ENCODE measurements at places on chromosomes 1 and 21. TPM values are rescaled to one million over a fixed set of nuclear protein-coding genes. Genes with fewer than 3 reads are reported as not detected.

- peaks cover 5% of the 10 kb centered on the region for H3K36me3 ChIP-seq
- H3K27ac ChIP-seq: peak overlapping the region; percentile 96
- peaks cover 44% of the 10 kb centered on the region for H3K4me1 ChIP-seq
- peak overlapping the region; percentile 45 for H3K4me3 ChIP-seq
- peak; percentile 97 for DNase-seq
Observed at GRCh38 chr1:115062542-115063004, 26.7 kb downstream of the TSPAN2 start.

DNA sequence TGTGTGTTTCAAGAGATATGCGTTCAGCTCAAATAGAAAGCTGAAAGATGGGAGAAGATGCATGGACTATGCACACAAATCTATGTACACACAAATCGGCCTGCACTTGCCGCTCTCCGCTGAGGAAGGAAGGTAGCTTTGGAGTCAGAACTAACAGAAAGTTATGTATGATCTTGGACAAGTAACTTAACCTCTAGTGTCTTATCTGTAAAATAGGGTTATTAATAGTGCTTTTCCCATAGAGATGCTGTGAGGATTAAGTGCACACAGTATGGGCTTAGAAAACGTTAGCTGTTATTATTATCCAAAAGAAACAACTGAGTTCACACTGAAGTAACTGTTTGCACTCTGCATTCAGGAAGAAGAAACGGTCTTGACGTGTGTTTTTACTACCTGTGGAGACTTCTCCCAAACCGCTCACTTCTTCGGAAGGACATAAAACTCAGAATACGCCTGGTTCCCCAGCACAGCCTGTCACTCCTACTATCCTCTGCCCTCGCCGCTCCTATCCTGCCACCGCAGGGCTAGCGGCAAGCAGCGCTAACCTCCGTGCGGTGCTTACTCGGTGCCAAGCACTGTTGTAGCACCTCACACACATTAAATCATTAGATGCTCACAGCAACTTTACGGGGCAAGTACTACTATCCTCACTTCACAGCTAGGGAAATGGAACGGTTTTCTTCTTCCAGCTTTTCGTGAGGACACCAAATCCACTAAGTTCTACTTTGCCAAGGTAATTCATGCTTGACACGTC, 1.3 kb downstream of the TGFBR3 start:
- H3K36me3 ChIP-seq: peaks cover 21% of the 10 kb centered on the region
- peaks cover 36% of the 10 kb centered on the region for H3K4me1 ChIP-seq
- peaks cover 11% of the 10 kb centered on the region for H3K27me3 ChIP-seq
- H3K27ac ChIP-seq: peak overlapping the region; percentile 70
- peak; percentile 52 for DNase-seq

Gene AKR7A3
- total RNA-seq: 0.48 TPM

Gene RHBDL2
- total RNA-seq: not detected

Gene UBE2U
- not detected for total RNA-seq

DNA sequence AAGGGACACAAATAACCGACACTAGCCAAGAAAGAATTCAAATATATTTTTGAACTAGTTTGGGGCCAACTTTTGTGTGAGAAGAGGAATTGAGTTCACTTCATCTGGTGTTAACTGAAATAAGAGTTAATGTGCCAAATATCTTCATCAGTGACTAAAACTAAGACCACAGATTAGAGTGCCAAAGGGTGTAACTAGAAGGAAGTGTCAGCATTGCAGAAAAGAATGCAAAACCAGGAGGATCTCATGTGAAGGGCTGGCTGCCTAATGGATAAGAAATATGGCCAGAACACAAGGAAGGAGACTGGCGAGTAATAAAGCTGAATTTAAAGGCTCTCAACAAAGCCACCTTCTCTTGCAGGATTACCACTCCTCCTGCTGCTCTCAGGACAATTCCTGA, 61.8 kb upstream of the LRRC8D start:
- peaks cover 15% of the 10 kb centered on the region for H3K36me3 ChIP-seq
- H3K4me1 ChIP-seq: peaks cover 96% of the 10 kb centered on the region

DNA sequence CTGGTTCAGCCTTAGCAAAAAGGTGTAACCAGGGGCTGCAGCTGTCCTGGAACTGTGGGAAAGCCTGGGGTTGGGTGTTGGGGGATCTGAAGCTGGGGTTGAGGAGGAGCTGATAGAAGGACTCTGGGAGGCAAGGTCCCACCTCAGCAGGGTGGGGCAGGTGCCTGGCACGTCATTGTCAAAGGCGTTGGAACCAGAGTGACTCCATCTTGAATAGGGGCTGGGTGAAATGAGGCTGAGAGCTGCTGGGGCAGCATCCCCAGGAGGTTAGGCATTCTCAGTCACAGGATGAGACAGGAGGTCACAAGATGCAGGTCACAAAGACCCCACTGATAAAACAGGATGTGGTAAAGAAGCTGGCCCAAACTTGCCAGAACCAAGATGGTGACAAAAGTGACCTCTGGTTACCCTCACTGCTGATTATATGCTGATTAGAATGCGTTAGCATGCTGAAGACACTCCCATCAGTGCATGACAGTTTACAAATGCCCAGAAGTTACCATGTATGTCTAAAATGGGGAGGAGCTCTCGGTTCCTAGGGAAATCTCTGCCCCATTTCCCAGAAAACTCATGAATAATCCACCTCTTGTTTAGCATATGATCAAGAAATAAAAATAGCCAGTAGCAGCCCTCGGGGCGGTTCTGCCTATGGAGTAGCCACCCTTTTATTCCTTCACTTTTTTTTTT, 85.4 kb downstream of the IER5 start:
- no peaks in the 10 kb centered on the region for H3K36me3 ChIP-seq
- no peak overlapping the region for H3K27ac ChIP-seq
- no peak for DNase-seq
- peaks cover 5% of the 10 kb centered on the region for H3K27me3 ChIP-seq

DNA sequence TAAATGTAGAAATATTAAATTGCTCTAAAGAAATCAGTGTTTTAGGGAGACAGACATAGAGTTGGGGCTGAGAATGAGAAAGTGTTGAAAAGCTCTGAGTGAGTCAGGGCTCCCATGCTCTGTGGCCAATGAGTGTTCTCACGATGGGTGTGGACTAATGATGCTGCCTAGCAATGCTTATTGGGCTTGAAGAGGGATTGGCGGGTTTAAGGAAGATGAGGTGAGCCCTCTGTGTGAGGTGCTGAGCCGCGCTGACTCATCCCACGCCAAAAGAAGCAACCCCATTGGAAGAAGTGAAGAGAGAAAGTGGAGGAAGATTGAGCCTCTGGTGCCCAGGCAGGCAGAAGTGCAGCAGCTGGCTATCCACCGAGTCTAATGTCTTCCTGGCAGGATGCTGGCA, 65.1 kb upstream of the DPT start:
- H3K27ac ChIP-seq: no peak overlapping the region
- DNase-seq: no peak
- H3K27me3 ChIP-seq: peaks cover 11% of the 10 kb centered on the region
- no peaks in the 10 kb centered on the region for H3K36me3 ChIP-seq
- no peaks in the 10 kb centered on the region for H3K4me1 ChIP-seq

DNA sequence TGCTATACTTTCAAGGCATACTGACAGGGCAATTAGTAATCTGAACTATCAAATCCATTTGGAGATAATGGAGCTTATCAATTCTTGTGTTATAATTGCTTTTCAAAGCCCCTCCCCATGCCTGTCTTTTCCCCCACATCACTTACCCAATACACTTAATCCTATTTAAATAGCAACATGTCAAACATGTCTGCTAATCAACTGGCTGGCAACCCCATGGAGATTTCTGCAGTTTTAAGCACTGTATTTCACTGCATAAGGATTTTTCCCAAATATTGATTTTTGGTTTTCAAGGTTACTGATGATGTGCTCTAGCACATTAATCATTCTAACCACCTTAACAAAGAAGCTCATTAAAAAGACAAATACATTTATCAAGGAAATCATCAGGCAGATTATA, 800.3 kb downstream of the PLA2G4A start:
- no peak overlapping the region for H3K27ac ChIP-seq
- DNase-seq: no peak
- H3K4me3 ChIP-seq: no peak overlapping the region
- H3K36me3 ChIP-seq: no peaks in the 10 kb centered on the region

DNA sequence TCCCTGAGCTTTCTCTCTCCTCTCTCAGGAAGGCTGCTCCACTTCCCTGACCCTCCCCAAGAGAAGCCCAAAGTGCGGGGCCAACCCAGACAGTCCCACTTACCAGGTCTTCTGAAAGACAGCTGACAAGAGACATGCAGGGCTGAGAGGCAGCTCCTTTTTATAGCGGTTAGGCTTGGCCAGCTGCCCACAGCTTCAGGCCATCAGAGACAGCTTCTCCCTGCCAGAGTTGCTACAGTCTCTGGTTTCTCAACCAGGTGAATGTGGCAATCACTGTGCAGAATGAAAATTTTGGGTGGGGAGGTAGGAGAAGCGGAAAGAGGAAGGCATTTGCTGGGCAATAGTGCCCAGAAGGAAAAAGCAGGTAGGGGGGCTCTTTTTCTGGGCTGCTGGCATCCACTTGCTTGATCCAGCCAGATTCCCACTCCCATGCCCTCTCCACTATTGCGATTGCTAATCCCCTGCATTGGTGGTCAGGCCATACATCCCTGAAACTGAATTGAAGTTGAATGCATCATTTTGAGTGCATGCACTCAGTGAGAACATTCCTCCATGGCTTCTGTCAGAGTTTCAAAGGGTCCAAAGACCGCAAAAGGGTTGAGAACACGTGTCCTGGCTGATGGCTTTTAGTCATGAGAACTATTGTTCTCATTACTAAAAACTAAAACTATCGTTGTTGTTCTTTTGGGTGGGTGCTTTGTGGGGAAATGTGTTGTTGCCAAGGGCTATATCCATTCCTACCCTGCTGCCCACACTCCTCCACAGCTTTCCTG, at the start of gene S100A8:
Gene S100A8, minus strand, starts transcription at position 136 of the 773 bp plus-strand sequence. CDS start 538 bp downstream, outside the sequence.
- H3K36me3 ChIP-seq: no peaks in the 10 kb centered on the region
- peaks cover 7% of the 10 kb centered on the region for H3K4me1 ChIP-seq
- peaks cover 20% of the 10 kb centered on the region for H3K27me3 ChIP-seq
- no peak for DNase-seq

Gene GJC2
- 0.38 TPM for total RNA-seq

Data from activated CD4-positive, alpha-beta memory T cell treated with anti-CD3 and anti-CD28 coated beads, Interleukin-2, amount 10 ng/mL, durations not matched to agents 7 days and 5 days (primary cell).